ENCODE measurements at places on chromosomes 12 and 14.

DNA sequence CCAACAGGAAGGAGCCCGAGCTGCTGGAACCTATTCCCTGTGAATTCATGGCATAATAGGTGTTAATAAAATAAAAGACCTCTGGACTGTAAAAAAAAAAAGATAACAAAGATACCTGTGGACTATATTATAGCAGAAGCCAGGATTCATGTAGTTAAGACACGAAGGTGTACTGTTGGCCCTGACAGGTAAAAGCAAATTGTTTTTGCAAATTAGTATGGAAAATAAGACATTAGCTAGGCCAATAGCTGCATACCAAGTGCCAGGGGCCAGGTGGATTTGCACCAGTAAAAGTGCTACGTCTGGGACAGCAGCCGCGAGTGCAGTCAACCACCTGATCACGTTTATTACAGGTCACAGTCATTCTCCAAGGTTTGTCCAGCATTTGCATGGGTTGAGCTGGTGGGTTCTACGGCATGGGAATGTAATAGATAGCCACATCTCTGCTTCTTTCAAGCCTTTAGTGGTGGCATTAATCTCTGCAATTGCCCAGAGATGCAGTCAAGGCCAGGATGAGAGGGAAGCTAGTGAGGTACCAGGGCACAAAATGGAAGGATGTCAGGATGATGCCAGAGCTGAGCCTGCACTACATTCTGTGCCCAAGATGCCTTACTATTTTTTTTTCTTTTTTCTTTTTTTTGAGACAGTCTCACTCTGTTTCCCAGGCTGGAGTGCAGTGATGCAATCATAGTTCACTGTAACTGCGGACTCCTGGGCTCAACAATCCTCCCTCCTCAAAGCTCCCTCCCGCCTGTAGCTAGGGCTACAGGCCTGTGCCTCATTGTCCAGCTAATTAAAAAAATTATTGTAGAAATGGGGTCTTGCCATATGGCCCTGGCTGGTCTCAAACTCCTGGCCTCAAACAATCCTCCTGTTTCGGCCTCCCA is 26.3 kb downstream of the TNFAIP2 start:
- no peak for DNase-seq

DNA sequence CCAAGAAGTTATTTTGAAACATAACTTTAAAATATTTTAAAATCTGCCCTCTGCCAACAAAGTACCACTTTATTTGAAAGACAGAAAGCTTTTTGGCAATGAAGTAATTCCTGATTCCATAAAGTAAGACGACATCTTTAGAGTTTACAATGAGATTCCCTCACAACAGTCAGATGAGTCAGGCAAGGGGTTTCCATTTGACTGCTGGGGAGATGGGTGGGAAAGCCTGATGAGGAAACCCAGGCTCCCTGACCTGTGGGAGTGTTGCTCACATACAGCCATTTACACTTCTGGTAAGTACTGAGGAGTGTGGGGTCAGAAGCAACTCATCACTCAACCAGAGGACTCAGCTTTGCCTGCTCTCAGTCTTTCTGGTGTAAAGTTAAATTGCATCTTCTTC is 10.2 kb downstream of the KITLG start:
- DNase-seq, result no peak

DNA sequence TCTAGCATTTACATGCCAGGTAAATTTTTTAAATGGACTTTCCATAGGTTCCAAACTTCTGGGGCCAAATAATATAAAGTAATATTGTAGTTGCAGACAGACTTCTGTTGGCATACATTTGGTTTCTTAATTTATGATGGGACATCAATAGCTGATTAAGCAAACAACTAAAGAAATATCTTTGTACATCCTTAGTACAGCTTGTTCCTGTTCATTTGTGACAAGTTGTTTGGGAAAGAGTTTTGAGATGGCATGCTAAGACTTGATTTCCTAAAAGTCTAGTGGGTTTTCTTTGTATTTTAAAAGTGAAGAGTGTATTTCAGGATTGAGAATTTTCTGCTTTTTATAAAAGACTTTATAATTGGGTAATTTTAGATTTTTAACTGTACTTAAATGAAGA is 41.0 kb downstream of the CCDC91 start:
- no peak for DNase-seq

- DNase-seq, result no peak
Observed at GRCh38 chr12:54306925-54307741, 6.3 kb upstream of the NFE2 start.

GRCh38 chr12:47080725-47081502 is 1.2 kb upstream of the AMIGO2 start:
- DNase-seq, result peak; percentile 44

All from GM20000 (cell line).